ENCODE measurements at places on chromosomes 3 and 15.

DNA sequence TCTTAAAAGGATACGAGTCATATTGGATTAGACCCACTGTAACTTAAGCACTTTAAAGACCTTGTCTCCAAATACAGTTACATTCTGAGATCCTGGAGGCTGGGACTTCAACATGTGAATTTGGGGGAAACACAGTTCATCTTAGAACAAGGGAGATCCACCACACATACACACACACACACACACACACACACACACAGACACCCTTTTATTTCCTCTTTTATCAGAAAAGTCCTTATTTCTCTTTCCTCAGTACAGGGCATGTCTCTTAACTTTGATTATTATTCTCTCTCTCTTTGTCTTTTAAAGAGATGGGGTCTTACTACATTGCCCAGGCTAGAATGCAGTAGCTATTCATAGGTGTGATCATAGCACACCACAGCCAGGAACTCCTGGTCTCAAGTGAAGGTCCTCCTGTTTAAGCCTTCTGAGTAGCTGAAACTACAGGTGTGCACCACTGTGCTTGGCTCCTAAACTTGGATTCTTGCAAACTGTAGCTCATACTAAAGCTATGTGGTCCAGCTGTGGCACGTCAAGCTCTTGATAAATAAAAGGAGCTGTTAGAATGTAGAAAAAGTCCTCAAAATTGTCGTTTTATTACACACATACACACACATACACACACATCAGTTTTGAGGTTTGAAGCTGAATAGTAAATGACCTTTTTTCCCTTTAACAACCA is 7.4 kb downstream of the GOLM2 start:
- DNase-seq, result no peak

- DNase-seq, result no peak
Measured at GRCh38 chr15:74954515-74954914, 2.1 kb downstream of the RPP25 start.

DNA sequence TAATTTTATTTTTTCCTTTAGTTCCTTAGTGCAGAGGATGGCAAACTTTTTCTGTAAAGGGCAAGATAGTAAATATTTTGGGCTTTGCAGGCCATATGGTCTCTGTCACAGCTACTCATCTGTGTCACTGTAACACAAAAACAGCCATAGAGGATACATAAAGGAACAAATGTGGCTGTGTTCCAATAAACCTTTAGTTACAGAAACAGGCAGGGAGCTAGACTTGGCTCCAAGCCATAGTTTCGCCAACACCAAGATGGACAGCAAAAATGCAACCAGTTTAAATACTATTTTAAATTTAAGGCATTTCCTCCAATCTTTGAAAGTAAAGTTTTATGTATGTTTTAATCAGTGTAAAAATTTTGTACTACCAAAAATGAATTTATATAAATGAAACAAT is 753.4 kb downstream of the FHIT start:
- DNase-seq, result no peak

DNA sequence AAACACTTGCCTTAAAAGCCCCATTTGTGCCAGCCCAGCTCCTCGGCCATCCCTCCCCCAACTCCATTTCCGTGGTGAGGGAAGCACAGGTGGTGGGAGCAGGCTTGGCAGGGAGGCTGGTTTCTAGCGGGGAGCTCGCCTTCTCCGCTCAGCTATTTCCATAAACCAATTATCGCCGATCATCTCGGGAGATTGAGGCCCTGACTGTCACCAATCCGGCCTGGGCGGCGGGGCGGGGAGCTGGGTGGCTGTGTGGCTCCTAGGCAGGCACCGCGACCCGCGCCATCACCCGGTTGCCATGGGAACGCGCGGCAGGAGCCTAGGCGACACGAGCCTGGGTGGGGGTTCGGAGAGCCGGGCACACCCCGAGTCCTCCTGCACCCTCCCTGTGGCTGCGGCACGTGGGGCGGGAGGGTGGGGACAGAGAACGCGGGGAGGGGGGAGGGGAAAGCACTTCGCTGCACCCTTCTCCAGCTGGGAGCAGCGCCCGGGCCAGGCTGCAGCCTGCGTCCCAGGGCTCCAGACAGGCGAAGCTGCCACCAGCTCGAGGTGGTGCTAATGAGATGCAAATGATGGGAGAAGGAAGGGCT is 9.3 kb downstream of the CCDC33 start:
- DNase-seq, result peak; percentile 12

- DNase-seq, result no peak
Measured at GRCh38 chr3:45084361-45084760, 58.3 kb downstream of the CLEC3B start.

DNA sequence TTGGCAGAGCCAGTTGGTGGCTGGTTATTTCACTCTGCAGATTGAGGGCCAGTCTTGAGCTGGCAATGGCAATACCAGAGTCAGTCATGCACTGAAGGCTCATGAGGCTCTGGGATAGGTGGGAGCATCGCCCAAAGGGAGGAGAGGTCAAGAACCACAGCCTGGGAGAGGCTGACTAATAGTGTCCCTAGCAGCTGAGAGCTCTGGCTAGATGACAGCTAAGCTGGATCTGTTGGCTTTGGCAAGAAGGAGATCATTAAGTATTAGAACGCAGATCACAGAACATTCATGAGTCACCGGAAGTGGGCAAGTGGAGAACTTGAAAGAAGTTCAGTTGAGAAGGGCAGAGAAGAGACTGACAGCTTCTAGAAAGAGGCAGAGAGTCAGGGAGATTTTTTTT is 521.1 kb downstream of the NR2F2 start:
- no peak for DNase-seq

Measured in activated CD4-positive, alpha-beta T cell treated with anti-CD3 and anti-CD28 coated beads, Interleukin-2, Interleukin-6, amounts not matched to agents 100 ng/mL and 50 ng/mL, durations not matched to agents 16 hours and 8 hours (primary cell).